ENCODE measurements at places on chromosomes 3 and 15. TPM values are rescaled to one million over a fixed set of nuclear protein-coding genes. Genes with fewer than 3 reads are reported as not detected.

The ALDH1A2 gene
- total RNA-seq: 2.7 TPM

The AP2M1 gene
- total RNA-seq: 178 TPM

The NOX5 gene
- not detected for total RNA-seq

DNA sequence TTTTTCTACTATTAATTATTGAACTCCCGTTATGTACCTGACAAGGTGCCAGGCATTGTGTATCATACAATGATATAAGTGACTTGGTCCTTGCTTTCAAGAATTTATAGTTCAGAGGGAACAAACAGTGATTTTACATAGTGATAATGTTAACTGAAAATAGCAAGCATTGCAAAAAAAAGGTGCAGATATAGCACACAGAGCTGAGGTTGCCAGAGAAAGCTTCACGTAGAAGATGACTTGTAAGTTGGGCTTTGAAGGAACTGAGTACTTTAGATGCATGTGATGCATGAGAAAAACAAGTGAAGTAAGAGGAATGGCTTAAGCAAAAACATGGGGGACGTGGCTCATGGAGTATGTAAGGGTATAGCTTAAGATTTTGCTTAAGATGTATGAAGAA is 584.5 kb downstream of the NAALADL2 start:
- no peak for DNase-seq
- H3K4me3 ChIP-seq: no peak overlapping the region
- no peaks in the 10 kb centered on the region for H3K36me3 ChIP-seq
- H3K4me1 ChIP-seq: no peaks in the 10 kb centered on the region

The CD80 gene
- total RNA-seq: not detected

The ABI3BP gene
- total RNA-seq: 23.9 TPM

The LRRIQ4 gene
- total RNA-seq: not detected

- peak overlapping the region; percentile 56 for H3K27ac ChIP-seq
- H3K4me3 ChIP-seq: no peak overlapping the region
- H3K36me3 ChIP-seq: no peaks in the 10 kb centered on the region
- H3K27me3 ChIP-seq: no peaks in the 10 kb centered on the region
- peaks cover 21% of the 10 kb centered on the region for H3K4me1 ChIP-seq
- DNase-seq: no peak
These were observed 80.5 kb downstream of the SNRK start for GRCh38 chr3:43366885-43367284.

DNA sequence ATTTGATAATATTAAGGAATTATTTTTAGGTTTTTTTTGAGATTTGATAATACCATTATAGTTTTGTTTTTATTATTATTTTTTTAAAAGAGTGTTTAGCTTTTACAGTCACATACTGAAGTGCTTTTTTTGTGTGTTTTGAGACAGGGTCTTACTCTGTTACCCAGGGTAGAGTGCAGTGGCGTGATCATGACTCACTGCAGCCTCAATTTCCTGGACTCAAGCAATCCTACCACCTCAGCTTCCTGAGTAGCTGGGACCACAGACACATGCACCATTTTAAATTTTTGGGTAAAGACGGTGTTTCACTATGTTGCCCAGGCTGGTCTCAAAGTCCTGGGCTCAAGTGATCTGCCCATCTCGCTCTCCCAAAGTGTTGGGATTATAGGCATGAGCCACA is 73.0 kb downstream of the SUMF1 start:
- no peak for DNase-seq
- no peaks in the 10 kb centered on the region for H3K27me3 ChIP-seq
- peaks cover 3% of the 10 kb centered on the region for H3K4me1 ChIP-seq

DNA sequence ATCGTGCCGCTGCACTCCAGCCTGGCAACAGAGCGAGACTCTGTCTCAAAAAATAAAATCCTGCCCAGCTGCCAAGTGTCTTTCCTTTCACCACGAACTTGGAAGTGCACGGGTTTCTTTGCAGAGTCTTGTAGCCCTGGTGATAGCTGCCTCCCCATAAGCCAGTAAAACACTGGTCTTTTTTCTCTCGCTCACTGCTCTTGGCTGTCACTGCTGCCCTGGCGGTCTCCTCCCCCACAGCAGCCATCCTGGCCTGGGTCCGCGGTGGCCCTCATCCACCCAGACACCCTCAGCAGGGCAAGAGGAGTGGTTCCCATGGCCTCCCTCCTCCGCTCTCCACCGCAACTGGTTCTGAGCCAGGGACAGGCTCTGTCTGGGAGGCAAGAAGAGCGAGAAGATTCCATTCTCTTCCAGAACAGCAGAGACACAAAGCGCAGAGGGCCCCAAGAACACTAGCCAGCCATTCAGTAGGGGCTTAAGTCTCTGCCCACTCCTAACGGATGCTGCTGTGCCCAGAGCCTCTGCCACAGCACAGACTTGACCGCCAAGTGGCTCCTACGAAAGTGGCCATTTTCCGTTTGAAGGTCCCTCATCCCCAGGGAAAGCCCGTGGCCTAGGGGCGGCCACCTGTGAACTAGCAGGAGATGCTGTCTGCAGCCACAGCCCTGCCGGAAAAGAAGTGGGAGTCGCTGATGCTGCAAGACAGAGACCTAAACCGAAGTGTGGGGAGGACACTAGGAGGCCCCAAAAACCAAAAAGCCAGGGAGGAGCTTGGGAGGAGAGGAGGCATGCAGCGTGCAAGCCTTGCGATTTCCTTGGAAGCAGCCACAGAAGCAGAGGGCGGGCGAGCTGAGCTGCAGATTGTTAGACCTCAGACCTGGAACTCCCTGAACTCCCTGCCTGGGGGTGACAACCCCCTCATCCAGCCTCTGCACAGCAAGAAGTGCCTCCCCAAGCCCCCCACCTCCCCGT is 44.1 kb downstream of the KLHL25 start:
- no peaks in the 10 kb centered on the region for H3K27me3 ChIP-seq
- peaks cover 33% of the 10 kb centered on the region for H3K4me1 ChIP-seq
- peak overlapping the region; percentile 64 for H3K27ac ChIP-seq
- DNase-seq: peak; percentile 83
- H3K4me3 ChIP-seq: peak overlapping the region; percentile 49
- H3K36me3 ChIP-seq: peaks cover 2% of the 10 kb centered on the region
